ENCODE measurements at places on chromosomes 2 and 18. TPM values are rescaled to one million over a fixed set of nuclear protein-coding genes. Genes with fewer than 3 reads are reported as not detected.

GRCh38 chr2:71452565-71452964 is 796 bp upstream of the DYSF start:
- peak; percentile 79 for DNase-seq

GRCh38 chr2:11224887-11225286 is 69.6 kb downstream of the SLC66A3 start:
- no peak for DNase-seq

- no peak for DNase-seq
Measured at GRCh38 chr2:140814141-140814540, 1316.7 kb downstream of the LRP1B start.

- no peak for DNase-seq
Measured at GRCh38 chr2:174224665-174225288, 23.6 kb downstream of the OLA1 start.

DNA sequence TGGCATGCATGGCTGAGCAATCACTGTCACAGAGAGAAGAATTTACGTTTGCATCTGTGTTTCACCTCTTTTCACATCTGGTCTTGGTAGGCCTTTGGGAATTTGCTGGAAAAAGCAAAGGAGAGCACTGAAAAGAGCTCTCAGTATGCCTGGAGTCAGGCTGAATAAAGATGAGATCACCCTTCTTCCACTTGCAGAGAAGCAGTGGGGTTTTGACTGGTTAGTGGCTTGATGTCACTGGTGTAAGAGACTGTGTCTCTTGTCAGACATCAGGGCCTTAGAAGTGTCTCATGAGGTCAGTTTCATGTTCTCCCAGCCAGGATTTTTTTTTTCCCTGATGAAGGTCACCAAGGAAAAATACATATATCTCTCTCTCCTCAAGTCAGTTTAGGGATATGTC is 353.8 kb downstream of the INSIG2 start:
- no peak for DNase-seq

- DNase-seq: no peak
Measured at GRCh38 chr2:102550151-102550550, 69.2 kb upstream of the SLC9A2 start.

DNA sequence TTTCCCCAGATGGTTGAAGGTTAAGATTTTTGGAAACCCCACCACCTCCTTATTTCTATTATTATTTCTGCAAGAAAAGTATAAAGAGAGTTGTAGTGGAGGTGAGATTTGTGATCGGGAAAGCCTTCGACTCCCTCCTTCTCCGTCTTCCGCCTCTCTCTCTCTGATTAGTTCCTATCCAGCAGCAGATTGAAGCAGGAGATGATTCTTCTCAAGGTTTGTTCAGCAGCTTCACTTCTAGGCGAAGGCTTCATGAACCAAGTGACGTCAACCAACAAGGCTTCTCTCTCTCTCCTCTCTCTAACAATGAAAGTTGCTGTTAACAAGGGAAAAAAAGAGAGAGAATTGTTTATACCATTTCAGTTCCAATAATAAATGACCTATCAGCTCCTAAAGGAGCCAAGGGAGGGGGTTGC is at the start of gene BAZ2B:
Gene BAZ2B (minus strand): TSS at position 263 of the 416 bp plus-strand sequence. CDS start 137,829 bp downstream, outside the sequence.
- peak; percentile 65 for DNase-seq

GRCh38 chr2:72982781-72983499 is 65.6 kb downstream of the EMX1 start:
- DNase-seq: no peak

DNA sequence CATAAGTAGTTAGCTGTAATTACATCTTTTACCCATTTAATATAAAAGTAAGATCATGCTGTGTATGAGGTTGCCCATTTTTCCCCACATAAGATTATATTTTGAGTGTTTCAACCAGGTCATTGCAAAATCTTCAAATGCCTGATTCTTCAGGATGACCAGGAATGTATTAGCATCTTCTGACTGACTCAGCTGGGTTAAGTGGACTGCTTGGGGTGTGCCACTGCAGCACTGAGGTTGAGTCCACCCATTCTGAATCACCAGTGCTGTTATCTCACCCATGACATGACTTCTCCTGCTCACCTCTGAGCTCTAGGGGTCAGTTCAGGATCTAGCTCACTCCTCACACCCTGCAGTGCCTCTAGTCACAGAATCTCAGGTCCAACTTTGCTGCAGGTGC is 576.7 kb upstream of the ZEB2 start:
- no peak for DNase-seq

- no peak for DNase-seq
Measured at GRCh38 chr2:11578081-11578948, 44.5 kb downstream of the GREB1 start.

DNA sequence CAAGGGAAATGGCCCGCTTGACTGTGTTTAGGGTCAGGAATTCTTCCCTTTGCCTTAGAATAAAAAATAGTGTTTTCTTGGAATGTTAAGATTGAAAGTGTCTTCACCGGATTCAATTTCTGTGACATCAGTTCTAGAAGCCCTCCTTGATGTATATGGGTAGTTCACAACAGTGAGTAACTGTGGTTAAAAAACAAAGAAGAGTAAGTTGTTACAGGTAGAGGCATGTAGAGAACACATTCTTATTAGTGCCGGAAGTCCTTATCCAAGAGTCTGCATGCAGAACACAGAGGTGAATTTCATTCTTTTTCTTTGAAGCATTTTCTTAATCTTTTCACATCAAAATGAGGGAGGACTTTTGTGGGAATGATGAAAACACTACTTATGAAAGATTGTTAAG is 105.5 kb downstream of the FMNL2 start:
- no peak for DNase-seq

DNA sequence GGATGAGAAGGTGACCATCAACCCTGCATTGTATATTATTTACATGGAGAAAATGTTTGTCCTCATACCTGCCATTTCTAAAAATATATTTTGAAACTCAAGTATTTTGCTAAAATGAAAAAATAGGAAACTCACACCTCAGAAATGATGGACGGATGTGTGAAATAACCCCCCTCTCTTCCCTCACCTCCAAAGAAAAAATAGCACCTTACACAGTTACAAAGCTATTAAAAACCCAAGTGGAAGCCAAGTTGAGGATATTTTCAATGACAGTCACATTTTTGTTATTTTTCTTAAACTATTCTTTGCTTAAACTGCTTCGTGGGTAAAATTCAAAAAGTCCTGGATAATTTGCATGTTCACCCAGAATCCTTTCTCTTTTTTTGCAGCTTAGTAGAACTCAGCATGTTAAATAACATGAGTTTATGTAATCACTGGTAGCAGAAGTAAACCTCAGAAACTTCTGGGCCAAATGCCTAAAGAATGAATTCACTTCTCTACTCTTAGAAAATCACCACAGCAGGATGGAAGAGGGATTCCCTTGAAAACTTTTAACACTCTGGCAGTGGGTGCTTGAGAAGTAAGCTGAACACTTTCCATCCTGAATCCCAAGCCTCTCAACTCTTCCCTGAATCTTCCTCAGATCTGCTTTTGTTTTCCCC is 768 bp downstream of the DSC1 start:
- no peak for DNase-seq

GRCh38 chr18:54260396-54261072 is 8.8 kb upstream of the POLI start:
- no peak for DNase-seq

GRCh38 chr18:61333746-61334490 is 688 bp downstream of the CDH20 start:
- DNase-seq: peak; percentile 83

DNA sequence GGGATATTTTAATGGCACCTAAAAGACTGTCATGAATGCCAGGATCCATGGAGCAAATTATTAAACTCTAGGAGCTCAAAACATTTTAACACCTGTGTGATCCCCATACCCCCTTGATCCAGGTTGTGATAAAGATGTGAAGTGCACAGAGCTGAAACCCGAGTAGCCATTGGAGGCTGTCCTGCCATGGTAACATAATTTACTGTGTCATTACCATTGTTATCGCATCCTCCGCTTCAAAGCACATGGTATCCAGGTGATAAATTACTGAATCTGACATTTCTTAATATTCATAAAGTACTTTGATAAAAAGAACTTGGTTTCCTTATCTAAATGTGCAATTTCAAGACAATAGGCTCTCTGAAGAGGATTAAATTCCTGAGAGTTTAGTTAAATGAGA is 109.3 kb downstream of the CHST9 start:
- DNase-seq: no peak

GRCh38 chr2:121400201-121400600 is 115.2 kb upstream of the TFCP2L1 start:
- no peak for DNase-seq

- no peak for DNase-seq
Measured at GRCh38 chr18:55319459-55320193, 268.4 kb downstream of the TCF4 start.

GRCh38 chr2:28287256-28287915 is 105.3 kb upstream of the FOSL2 start:
- DNase-seq: no peak

- DNase-seq: no peak
Measured at GRCh38 chr18:52572036-52573000, 232.3 kb downstream of the DCC start.

DNA sequence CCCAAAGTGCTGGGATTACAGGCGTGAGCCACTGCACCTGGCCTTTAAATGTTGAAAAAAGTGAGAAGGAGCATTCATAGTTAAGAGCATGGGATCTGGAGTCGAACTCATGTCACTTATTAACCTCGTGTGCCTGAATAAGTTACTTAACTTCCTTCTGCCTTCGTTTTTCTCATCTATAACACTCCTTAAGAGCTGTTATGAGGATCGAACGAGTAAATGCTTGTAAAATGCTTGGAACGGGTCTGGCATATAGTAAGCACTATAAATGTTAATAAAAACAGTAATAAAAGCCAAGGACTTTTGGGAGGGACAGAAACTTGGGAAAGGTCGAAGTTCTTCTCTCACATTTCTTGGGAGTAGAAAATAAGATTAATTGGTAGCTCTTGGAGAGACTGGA is 40.8 kb downstream of the RAB10 start:
- DNase-seq: no peak

DNA sequence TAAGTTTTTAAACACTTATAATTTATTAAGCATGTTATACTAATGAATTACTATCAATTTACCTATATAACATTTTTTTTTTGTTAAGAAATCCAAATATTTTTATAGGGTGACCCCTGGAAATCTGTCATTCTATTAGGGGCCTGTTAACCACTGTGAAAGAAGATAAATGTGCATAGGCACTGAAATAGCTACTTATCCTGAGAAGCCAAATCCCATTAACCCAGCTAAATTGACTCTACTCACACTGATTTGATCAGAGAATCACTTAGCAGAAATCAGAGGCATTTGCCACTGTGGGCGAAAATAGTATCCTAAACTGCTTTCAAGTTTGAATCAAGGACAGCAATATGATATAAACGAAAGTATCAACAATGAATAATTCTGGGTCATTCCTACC is 90.0 kb upstream of the GULP1 start:
- no peak for DNase-seq

- no peak for DNase-seq
Measured at GRCh38 chr2:62409442-62409841, 96.6 kb downstream of the TMEM17 start.

DNA sequence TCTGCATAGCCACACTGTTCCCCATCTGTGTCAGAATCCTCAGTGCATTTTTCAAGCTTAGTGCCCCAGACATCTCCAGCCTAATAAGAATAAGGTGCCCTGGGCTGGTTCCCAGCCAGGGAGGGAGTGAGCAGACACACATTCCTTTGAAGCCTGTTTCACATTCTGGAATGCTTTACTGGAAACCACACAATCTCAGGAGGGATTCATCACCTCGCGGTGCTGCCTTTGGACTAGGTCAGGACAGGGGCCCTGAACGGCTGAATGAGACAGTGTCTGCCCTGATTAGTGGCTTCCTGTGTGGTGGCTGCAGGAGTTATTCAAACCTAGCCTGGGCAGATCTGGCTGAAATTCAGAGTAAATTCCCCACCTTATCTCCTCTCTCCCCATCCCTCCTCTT is 108.0 kb upstream of the LDAH start:
- DNase-seq: no peak

DNA sequence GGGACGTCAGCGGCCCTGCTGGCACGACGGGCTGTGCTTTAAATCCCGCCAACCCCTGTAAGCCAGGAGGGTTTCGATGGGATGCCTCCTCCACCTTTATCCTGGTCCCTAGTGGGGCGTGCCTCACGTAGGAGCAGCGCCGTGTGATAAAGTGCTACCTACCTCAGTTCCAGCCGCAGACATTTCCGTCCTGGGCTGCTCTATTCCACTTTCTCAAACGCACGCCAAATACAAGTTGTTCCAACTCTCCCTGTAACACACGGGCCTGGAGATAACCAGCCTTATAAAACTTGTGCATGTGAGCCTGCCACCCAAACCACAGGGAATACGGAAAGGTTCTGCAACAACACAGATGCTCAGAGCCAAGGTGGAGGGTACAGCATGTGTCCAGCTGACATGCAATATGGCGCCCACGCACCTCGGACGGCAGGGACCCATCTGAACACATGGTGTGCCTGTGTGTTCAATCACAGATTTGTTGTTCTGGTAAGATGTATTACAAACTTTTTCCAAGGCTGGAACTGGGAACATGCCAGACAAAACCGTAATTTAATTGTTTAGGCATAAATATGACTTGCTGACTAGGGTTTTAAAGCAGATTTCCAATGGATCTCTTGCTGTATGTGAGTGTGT is 47.7 kb downstream of the ZNF516 start:
- no peak for DNase-seq

GRCh38 chr2:112591413-112591812 is 7.0 kb downstream of the CHCHD5 start:
- no peak for DNase-seq

RALB gene
- total RNA-seq: 49.0 TPM

SNRNP27 gene
- total RNA-seq: 55.0 TPM

GPR35 gene
- total RNA-seq: 0.32 TPM

SGPP2 gene
- total RNA-seq: not detected

IFIH1 gene
- 0.13 TPM for total RNA-seq

RAMP1 gene
- total RNA-seq: not detected

PCARE gene
- 0.09 TPM for total RNA-seq

SLC25A12 gene
- total RNA-seq: 0.67 TPM

GATA6 gene
- total RNA-seq: 158 TPM

FECH gene
- 27.6 TPM for total RNA-seq

SCYGR3 gene
- total RNA-seq: not detected

WNT6 gene
- not detected for total RNA-seq

All from endodermal cell (in vitro differentiated cells).